ENCODE measurements at places on chromosomes 5 and 9. TPM values are rescaled to one million over a fixed set of nuclear protein-coding genes. Genes with fewer than 3 reads are reported as not detected.

- no peak for DNase-seq
Measured at GRCh38 chr9:134835448-134835847, 45.2 kb upstream of the FCN2 start.

- DNase-seq = no peak
Measured at GRCh38 chr5:31783086-31783645, 144.2 kb downstream of the PDZD2 start.

DNA sequence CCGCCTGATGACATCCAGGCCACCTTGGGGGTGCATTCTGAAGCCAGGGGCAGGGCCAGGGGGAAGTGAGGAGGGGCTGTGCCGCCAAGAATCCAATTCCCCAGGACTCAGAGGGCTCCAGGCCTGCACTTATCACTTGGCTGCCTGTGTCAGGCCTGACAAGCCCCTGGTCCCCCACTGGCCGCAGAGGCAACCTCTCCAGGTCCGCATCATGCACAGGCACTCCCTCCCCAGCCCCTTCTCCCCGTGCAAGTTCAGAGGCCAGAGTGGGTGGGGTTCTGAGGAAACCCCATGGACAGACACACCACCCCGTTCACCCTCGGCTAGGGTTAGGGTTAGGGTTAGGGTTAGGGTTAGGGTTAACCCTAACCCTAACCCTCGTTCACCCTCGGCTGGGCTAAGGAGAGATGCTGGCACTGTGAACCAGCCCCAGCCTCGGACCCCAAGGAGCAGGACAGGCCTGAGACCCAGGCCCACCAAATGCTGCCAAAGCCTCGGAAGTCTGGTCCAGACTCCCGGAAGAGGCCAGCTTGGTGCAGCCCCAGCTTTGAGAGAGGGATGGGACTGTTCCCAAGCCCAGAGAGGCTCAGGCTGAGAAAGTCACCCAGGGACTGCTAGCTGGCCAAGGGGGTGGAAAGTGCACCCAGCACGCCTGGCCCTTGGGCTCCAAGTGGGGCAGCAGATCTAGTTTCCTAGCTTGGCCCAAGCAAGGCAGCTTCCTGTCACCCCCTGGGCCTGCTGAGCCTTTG is 4.9 kb downstream of the LCN2 start:
- DNase-seq = no peak

DNA sequence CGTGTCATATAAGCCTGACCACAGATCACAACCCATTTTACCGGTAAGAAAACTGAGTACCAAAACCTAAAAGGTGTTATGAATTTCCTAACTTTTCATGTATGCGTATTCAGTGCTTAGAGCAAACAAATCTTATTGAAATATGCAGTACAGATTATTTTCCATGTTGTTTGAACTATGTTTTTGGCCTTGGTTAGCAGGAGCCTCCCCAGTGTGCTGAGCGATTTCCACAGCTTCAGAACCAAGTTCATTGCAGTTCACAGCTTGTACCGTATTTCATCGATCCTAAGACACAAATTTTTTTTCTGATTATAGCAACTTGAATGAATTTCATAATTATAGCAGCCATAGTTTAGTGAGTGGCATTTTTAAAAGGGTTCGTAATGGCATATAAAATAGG is 13.7 kb downstream of the ADAMTSL1 start:
- no peak for DNase-seq

DNA sequence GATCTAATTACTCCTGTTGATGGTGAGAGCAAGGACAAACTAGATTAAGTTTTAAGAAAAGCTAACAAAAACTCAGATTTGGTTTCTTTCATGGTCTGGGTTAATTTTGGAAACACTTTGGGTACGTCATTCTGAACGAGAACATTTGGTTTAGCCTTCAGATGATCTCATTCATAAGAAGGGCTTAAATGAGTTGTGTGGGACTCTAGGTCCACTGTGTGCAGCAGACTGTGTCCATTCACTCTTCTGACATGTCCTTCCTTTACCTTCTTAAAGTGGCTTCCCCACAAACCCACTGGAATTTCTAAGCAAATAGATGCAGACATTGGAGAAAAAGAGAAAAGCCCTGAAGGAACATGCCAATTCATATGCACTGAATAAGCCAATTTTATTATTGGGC is 96.8 kb downstream of the FBXO4 start:
- DNase-seq = no peak

- DNase-seq = no peak
Measured at GRCh38 chr9:110007477-110008270, 200.3 kb downstream of the C9orf152 start.

GRCh38 chr9:133471551-133472276 is 7.2 kb downstream of the SLC2A6 start:
- DNase-seq = peak; percentile 58

DNA sequence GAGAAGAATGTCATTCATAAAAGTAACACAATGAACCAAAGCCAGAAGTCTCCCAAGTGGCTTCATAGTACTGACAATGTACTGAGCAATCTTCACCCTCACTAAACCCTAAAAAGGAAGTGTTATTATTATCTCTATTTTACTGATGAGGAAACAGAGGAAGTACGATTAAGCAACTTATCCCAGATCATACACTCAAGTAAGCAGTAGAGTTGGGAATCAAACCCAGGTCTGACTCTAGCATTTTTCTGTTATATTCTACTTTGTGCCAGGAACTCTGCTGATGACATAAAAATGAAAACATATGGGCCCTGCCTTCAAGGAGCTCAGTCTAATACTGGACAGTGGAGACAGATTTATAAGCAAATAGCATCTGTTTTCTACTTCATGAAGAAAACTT is 109.2 kb downstream of the RAPGEF6 start:
- DNase-seq = no peak

DNA sequence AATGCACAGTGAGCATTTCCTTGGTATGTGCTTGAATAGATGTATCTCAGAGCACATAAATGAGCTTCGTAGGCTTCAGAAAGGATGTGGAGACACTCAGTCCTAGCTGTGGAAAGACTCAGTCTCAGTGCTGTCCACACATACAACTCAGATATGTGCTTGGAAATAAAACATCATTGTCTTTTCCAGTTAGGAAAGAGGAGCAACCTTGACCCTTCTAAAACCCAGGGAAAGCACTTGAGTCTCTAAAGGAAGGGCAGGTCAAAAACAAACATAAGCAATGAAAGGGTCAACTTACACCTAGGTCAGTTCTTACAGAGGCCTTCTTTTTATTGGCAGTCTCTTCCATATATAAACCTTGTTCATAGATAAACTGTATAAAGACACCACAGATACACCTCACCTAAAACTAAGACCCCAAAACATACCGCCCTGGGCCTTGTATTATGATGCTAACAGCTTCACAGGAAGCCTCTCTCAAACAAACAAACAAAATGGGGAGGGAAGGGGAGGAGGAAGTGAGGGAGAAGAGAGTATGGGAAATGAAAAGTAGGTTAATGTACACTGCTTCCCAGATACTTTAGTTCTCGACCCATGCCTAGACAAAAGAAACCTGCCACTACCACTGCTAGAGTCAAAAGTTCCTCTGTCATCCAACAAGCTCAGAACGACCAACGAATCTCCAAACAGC is 114.4 kb downstream of the UBAP2 start:
- no peak for DNase-seq

DNA sequence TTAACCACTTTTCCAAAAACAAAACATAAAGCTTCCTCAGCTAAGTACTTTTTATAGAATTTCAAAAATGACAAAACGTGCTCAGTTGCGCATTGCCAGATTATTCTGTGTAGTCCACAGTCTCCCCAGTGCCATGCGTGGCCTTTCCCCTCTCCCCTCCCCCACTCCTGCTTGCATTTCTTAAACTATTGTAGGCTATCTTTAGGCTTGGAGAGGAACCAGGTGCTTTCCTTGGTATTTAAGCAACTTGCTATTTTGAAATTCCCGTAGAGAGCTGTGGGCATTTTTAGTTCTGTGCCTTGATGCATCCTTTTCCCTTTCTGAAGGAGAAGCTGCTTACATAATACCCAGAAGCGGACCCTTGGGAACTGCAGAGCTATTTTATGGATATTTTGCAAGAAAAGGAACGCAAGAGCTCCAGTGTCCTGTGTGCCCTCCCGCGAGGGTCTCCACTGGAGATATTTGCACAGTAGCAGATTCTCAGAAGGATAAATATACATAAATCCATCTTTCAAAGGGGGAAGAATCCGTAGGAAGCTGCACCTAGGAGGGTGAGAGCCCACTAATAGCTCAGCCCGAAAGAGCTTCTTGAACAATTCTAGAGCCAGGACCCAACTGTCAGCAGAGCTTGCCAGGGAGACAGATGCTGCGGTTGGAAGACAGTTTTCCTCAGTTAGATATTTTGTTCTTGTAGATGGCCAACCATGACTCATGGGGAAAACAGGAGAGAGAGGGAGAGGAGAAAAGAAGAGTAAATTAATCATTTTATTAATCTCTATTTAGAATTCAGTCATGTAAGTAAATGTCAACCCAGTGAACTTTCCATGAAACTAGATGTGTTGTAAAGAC is 1298.3 kb upstream of the WWC1 start:
- no peak for DNase-seq

DNA sequence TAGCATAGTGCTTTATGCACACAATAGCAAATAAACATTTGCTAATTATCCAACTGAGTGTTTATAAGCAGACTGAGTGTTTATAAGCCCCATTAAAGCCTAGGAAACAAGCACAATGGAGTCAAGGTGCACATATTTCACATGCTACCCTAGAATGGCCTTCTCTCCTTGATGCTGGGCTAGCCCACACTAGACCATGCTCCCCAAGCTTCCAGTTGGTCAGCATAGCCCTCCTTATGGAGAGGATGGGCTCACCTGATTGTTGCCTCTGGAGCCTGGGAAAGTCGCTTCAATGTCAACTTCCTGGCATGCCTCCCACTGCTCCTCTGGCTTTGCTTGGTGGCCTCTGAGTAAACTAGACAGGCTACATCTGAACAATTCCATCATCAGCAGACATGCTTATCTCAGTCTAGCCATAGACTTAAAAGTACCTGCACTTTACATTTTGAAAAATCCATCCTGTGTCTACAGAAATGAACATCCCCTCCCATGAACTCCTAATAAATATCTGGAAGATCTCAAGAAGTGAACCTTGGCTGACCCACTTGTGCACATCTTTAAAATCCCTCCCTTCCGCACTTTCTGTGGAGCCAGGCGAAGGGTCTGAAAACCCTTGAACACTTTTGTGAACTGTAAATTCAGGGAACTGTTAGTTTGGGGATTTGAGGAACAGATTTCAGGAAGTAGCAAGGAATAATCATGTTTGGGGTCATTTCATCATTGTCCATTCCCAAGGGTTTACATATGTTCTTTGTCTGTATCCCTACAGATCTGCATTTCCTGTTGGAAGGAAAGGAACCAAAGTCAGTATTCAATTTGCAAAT is 486.6 kb downstream of the ARHGEF28 start:
- no peak for DNase-seq

DNA sequence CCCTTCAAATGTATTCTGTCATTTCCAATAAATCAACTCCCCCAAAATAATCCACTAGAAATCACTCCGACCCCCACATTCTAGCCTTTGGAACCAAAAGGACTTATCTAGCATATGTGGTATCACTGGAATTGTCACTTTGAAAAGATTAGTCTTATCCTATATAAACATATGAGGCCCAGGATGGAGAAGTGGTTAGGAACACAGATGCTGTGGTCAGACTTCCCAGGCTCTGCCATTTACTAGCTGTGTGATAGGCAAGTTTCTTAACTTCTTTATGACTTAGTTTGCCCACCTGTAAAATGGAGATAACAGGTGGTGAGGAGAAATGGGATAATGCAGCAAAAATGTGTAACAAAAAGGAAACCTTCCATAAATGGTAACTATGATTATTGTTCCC is 62.0 kb upstream of the GLRX start:
- DNase-seq = no peak

DNA sequence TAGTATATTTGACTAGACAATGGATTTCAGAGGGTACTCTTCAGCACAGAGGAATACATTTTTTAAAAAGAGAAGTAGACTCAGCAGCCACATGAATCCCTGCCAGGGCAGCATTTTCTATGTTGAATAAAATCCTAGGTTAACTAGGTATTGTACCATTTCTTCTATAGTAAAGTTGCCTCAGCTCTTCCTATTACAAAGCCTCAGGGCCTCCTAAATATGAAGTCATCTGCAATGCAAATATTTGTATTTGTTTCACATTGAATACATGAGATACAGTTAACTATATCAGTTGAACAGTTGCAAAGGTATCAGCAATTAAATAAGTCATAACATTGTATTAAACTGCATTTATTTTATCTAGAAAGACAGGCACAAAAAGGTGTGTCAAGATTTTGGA is 59.5 kb downstream of the NUDT12 start:
- DNase-seq = no peak

DNA sequence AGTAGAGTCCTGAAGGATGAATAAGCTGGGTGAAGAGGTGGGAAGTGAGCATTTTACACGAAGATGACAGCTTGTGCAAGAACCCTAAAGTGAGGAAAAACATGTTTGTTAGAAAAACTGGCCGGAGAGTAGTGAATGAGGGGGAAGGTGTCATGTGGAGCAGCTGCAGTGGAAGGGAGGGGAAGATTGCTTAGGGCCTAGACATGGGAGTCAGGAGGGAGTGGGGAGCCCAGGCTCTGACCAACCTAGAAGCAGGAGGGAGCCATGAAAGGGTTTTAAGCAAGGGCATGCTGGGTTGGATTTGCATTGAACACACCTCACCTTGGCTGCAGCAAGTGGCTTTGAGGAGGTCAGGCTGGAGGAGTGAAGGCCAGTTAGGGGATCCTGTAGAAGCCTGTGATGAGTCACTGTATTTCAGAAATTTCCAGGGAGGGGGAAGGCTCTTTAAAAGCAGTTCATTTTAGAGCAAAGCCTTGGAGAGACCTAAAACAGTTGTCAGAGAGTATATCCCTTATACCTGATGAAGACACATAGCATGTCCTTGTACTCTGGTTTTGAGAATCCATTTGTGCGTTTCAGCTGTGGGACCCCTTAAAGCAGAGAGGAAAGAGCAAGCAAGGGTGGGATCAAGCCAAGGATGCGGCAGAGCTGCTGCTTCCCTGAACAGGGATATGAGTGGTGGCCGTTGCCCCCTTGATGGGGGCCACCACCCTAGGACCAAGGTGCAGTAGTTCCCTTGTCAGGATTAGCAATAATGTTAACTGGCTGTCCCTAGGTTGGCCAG is 45.4 kb downstream of the ANGPTL2 start:
- no peak for DNase-seq

DNA sequence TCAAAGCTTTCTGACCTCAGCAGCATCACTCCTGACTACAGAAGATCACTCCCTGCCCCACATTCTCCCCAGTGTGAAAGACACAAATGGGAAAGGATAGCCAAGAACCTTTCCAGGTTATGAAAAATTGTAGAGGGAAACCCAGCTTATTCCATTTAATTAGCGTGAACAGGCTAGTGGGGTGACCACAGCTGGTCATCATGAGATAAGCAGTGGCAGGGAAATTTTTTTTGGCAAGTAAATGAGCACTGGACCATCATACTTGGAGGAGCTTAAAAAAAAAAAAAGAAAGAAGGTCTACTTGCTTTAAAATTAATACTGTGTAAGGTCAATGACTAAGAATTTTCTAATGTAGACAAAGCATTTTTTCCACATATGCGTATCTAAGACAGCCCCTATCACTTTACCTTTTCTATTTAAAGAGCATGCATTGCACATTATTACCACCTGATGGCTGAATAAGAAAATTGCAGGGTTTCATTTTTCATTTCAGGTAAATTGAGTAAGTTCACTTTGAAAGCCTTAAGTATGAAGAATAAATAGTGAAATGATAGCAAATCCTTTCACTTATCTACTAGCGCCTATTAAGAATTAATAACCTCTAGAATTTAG is 123.6 kb downstream of the ELAVL2 start:
- DNase-seq = no peak

The INSL4 gene
- total RNA-seq = not detected

The IL13 gene
- not detected for total RNA-seq

The TGFBR1 gene
- 9.6 TPM for total RNA-seq

The CTXN3 gene
- total RNA-seq = not detected

The PIK3R1 gene
- total RNA-seq = 124 TPM

The PCDHB4 gene
- 0.29 TPM for total RNA-seq

The SLC34A3 gene
- total RNA-seq = not detected

Data from right lobe of liver (tissue), 6 donors.